ENCODE measurements at places on chromosomes 11 and 22.

GRCh38 chr11:6327806-6328205 is 7.5 kb upstream of the CAVIN3 start:
- no peak for DNase-seq

DNA sequence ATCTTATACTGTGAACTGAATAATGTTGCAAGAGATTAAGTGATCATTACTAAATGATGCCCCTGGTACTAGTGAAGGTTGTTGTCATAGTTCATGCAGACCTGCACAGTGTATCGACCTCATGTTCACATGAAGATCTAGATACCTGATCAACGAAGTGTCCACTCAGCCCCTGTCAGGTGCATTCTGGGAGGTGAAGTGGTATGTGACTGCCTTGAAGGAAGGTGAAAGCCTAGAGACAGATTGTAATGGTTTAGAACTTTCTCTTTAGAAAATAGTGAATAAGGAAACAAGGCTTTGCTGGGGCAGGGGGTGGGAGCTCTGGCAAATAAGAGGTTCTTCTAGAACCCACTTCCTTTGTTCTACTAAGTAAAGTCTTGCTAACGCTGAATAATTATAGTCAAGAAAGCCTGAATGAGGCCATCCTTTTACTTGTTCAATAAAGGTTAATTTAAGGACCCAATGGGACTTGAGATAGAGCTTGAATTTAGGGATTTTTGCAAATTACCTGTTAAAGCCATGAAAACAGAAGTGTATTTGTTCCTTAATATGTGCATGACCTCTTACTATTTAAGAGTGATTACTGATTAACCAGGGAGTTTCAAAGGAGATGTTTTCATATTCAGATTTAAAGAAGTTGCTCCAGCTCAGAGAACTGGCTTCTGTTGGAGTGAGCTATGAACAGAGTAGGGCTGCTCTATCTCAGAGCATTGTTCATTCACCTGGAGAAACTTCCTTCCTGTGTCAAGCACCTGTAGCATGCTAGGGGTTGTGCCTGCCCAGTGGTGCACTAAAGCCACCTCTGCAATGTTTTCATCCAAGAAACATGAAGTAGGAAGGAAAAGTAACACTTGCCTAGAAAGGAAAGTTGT is 45.3 kb downstream of the C22orf31 start:
- DNase-seq, result no peak

DNA sequence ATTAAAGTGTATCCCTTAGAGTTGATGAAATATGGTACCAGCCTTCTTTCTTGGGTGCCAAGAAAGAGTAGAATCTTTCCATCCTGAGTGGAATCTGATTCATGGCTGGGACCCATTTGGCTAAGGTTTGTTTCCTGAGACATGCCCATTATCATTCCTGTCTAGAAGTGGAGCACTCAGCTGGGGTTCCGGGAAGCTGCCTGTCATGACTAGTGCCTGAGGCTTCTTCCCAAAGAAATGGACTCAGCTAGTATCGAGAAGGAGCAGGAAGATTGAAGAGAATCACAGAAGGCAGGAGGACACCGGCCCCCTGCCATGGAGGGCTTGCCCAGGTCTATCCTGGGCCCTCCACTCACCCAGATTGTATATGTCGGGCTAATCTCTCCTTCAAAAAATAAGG is 57.6 kb downstream of the KREMEN1 start:
- no peak for DNase-seq

DNA sequence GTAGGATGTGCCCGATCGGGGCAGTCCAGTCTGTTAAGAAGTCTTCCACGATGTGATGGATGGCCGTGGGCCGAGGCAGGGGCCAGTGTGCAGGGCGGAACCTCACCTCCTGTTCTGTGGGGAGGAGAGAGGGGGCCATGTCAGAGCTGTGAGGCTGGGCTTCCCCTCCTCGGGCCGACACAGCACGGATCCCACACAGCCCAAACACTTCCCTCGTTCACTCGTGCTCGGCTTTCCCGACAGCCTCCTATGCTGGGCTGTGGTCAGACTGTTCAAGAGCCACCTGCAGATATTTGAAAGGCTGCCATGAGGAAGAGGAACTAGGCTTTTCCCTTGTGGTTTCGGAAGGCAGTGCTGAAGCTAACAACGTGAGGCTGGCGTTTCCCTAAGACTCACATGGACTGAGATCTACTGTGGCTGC is 12.3 kb upstream of the TXN2 start:
- no peak for DNase-seq

- DNase-seq, result no peak
Measured at GRCh38 chr11:134398644-134399292, 13.3 kb downstream of the B3GAT1 start.
